ENCODE measurements at places on chromosomes 11 and 22.

GRCh38 chr22:23970201-23970641, 3.5 kb downstream of the DDTL start:
- DNase-seq, result no peak

GRCh38 chr22:49769691-49770546, 57.8 kb downstream of the BRD1 start:
- no peak for DNase-seq

GRCh38 chr11:61621917-61622585, 41.2 kb upstream of the SYT7 start:
- DNase-seq, result no peak

DNA sequence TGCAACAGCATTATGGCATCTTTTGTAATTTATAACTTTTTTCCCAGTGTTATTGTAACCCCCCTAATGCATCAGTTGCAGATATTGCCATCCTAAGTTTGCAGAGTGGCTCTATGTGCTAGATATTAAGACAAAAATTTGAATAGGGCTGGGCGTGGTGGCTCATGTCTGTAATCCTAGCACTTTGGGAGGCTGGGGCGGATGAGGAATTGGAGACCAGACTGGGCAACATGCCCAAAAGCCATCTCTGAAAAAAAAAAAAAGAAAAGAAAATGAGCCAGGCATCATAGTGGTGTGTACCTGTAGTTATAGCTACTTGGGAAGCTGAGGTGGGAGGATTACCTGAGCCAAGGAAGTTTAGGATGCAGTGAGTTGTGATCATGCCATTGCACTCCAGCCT, 50.1 kb upstream of the MUC15 start:
- DNase-seq, result no peak

DNA sequence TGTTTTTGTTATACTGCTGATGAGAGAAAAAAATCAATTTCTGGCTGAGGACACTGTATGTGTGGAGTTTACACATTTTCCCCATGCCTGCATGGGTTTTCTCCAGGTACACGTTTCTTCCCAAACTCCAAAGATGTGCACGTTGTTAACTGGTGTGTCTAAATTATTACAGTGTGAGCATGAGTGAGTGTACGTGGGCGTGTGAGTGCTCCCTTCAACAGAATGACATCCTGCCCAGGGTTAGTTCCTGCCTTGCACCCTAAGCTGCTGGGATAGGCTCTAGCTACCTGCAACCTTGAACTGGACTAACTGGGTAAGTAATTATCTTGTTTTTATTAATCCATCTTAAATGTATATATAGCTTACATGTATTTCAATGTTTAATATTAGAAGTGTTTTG, 5.5 kb downstream of the NPAT start:
- no peak for DNase-seq

DNA sequence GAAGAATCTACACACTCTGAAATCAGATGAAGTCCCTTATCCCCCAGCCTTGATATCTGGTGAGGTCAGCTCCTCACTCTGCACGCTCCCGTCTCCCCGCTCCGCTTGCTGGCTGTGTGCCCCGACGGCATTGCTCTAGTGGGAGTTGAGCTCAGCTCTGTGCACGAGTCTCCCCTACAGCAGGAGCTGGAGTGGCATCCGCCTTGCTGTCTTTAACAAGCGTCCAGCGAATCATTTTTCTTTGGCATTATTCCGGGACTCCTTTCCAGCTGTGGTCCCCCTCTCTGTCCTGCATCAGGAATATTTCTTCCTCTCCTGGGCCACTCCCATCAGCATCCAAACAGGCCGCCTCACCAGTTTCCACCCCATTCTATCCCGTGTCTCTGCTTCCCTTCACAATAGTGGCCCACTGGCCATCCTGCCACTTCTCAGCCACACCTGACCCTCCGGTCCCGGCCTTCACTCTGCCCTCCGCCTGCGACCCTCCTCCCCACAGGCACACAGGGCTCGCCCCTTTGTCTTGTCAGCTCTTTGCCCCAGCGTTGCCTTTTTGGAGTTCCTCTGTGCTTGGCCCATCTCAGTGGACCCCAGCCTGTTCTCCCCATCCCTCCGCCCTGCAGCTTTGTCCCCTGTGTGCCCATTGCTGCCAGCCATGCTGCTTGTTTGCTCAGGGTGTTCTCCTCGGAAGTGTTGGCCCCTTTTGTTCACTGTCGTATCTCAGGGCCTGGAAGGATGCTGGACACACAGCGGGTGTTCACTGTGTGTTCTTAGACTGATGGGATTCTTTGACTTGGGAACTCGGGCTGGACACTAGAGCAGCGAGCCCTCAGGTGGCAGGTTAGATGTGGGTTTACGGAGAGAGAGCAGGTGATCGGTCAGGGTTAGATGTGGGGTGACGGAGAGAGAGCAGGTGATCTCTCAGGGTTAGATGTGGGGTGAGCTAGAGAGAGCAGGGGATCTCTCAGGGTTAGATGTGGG, 441.8 kb downstream of the TBC1D22A start:
- DNase-seq, result no peak

DNA sequence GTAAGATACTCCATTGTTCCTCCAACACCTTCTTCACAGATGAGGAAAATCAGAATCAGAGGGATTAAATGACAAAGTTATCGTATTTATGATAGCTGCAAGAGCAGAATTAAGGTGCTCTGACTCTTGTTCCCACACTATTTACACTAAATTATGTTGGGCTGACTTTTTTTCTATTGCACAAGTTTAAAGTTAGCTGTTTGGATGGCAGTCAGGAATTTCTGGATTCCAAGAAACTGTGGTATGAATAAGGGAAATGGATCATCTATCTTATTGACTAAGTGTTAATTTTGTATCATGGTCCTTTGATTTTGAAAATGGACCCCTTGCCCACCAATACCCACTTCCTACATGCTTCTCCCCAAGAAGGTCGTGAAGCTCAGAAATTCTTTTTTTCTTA, 19.9 kb upstream of the APOA1 start:
- no peak for DNase-seq

DNA sequence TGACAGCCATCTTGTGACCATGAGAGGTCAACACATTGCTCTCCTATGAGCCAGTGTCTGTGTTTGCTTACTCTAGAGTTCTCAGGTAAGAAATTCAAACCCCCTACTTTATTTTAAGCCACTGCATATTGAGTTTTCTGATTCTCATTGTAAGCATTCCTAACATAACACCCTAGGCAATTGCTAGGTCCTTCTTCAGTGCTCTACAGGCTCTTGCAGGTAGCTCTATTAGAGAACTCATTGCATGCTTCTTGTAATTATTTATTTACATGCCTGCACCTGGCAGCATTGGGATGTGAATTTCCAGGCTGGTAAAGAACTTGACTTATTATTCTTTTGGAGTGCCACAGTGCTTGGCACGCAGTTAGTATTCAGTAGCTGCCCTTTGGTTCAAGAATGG, 288.8 kb upstream of the SYN3 start:
- DNase-seq, result no peak

DNA sequence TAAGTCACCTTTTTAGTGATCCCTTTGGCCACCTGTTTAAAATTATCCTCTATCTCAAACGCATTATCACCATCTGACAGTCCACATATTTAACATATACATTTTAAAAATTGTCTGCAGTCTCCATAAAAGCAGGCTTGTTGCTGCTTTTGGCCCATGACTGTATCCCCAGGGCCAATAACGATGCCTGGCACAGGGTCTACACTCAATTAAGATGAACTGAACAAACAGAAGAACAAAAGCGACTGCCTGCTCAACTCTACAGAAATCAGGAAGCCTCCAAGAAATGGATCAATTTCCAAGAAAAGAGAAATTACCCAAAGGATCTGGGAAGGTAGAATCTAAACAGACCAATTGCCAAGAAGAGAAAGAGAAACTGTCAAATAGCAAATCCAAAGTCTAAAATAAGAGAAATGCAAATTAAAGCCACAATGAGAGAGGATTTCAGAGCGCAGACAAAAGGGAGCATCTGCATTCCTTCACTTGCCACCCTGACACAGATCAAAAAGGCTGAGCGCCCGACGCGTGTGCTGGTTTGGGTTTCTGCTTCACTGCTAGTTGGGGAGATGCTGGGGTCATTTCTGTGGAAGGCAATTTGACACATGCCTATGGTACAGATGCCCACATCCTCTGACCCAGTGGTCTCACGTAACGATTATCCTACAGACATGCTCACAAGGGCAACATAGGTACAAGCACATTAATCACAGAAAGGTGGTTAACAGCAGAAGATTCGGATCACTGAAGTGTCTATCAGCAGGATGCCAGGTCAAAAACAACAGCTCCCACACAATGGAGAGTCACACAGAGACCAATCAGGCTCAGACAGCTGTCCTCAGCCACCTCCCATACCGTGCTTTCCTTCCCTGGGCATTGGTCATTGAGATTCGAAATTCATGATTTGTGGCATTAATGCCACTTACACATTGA, 55.9 kb downstream of the SHISAL1 start:
- no peak for DNase-seq

DNA sequence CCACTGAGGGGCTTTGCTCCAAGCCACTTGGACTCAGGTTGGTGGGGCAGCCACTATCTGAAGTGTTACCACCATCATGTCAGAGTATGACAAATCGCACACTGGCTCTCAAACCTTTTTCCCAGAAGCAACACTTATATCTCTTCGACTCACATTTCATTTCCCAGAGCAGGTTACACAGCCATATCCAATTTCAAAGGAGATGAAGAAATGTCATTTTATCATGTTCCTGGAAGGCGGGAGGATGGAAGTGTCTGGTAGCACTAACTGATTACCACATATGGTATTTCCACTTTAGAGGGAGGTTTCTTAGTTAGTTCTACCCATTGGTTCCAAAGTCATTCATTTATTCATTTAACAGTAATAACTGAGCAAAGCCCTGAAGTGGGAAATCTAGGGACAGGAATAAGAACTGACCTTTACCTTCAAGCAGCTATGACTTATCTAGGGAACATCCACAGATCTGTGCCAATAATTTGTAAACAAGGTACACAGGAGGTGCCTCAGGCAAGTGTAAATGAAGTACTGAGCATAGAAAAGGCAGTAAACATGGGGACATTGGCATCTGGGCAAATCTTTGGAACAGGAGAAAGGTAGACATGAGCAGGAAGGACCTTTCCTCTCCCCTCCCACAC, 54.9 kb upstream of the LRRC55 start:
- DNase-seq, result no peak

DNA sequence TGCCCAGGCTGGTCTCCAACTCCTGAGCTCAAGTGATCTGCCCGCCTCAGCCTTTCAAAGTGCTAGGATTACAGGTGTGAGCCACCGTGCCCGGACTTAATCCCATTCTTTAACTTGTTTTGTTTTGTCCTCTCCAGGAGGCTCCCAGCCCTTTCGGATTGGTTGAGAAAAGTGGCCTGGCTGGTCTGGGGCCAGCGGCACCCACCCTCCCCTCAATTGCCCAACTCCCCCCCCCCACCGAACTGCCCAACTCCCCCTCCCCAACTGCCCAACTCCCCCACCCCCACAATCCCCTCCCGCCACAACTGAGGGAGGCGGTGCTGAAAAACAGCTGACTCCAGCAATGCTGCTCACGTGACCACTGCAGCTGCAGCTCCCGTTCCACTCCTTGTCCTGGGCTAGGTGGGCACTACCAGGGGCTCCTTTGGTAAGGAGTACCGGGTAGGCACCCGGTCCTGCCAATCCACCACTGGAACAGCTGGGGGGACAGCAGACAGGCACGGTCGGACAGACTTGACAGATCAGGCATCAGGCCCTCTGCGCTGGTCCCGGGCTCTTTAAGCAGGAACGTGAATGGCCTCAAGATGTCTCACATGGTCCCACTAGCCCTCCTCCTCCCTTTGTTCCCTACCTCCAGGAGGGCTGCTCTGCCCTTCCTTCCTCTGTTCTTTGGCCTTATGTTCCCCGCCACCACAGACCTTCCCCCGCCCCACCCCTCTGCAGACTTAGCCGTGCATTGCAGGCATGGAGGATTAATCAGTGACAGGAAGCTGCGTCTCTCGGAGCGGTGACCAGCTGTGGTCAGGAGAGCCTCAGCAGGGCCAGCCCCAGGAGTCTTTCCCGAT, at the start of gene TCN2:
Gene TCN2, plus strand, starts transcription at position 720 of the 845 bp plus-strand sequence. CDS start 158 bp downstream, outside the sequence.
- DNase-seq, result no peak

DNA sequence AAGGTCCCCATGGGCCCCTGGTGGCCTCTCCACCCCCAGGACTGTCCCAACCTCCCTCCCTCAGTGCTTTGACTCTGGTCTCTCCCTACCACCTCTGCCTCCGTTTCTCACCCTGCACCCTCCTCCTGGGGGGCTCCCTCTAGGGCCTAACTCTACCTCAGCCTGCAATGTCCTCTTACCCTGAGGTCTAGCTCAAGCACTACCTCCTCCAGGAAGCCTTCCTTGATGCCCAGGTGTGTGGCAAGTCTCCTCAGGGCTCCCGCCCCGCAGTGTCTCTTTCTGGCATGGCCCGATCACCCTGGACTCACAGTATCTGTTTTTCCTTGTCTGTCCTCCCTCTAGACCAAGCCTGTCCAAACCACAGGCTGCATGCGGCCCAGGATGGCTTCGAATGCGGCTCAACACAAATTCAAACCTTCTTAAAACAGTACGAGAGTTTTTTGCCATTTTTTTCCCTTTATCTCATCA, 90.8 kb downstream of the PHF21B start:
- DNase-seq, result no peak

DNA sequence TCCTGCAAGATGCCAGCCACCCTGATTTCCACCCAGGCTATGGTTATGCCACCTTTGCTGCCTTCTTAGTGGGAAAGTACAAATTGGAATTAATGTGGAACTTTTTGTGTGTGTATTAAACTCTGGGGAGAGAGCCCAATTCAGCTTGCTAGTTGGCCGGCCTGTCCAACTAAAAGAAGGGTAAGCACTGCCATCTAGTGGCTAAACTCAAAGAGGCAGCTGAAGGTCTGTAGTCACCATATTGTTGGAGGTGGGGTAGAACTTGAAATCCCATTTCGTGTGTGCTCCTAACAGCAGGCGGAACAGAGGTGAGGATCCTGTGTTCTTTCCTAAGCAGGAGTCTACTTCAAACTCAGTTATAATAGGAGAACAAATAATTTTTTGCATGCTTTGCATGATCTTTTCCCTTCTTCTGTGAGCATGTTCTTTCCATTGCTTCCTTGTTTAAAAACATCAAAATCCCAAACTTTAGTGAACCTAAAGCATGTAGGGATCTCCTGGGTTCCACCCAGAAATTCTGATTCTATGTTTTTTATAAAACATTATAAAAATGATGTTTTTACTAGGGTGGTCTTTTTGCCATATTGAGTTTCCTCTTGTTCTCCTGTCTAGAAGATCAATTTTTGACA, 138.8 kb upstream of the SORL1-AS1 start:
- peak; percentile 63 for DNase-seq

DNA sequence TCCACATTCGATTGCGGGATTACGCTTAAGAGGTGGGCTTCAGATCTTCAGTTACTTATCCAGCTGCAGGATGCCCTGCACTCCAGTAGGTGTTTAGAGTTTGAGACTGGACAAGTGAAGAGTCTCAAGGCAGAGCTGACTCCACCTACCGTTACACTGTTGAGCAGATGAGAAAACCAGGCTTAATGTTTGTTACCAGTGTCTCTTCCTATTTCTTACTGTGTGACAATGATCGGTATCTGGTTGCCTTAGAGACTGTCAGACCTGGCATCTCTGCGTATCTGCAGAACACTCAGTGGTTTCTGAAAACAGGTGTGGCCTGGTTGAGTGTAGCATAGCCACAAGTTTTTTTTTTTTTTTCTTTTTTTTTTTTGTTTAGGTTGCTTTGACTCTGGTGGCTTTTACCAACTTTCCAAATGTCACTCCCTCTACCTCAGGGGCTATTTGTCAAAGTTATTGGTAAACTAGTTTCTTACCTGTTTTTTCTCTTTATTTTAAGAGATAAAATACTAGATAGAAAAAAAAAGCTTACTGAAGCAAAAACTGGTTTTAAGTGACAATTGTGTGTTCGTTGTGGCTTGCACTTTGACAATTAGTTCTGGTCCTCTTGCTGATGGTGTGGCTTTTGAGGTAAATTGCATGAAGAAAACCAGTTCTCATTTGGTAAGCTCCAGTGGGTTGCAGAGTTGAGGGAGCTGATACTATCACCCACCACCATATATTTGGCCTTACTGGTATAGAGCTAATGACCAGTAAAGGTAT, 284.8 kb downstream of the ETS1 start:
- DNase-seq, result no peak
